ENCODE measurements at places on chromosomes 6 and 20.

GRCh38 chr6:168155193-168155592, 76.2 kb upstream of the FRMD1 start:
- no peak for DNase-seq

DNA sequence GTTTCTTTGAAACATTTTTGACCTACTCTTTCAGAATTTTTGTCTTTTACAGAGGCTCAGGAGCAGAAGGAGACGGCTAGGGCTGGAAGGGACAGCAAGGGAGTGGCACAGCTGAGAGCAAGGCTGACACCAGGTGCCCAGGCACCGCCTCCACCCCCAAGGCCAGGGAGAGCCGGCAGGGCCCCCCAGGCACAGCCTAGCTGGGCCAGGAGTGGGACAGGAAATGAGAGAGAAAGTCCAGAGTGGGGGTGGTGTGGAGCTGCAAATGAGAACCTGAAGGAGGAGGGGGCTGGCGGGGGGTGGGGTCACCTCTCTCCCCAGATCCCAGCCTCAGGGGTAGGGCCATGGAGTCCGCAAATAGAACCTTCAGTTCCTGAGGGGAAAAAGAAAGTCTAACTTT, 236.7 kb downstream of the CDC5L start:
- DNase-seq, result no peak

DNA sequence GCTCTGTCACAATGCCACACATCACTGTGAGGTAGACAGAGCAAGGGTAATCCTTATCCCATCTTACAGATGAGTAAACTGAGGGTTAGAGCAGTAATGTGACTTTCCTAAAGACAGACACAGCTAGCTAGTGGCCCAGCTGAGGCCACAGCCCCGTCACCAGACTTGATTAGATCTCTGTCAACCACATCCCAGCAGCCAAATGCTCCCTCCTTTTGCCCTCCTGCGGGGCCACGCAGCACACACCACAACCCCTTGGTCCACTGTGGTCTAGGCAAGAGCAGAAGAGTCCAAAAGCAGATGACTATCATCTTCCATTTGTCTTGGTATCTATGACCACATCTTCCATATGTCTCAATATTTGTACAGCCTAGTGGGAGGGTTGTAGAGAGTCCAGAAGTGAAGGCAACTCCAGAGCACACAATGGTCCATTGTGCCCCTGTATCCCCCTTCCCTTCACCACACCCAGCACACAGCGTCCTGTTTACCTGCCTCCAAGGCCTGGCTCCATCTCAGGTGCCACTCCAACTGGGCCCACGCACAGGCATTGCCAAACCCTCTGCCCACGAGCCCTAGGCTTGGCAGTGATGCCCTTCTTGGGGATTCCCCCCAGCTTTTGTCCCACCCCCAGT, 47.1 kb upstream of the FOXP4 start:
- no peak for DNase-seq

DNA sequence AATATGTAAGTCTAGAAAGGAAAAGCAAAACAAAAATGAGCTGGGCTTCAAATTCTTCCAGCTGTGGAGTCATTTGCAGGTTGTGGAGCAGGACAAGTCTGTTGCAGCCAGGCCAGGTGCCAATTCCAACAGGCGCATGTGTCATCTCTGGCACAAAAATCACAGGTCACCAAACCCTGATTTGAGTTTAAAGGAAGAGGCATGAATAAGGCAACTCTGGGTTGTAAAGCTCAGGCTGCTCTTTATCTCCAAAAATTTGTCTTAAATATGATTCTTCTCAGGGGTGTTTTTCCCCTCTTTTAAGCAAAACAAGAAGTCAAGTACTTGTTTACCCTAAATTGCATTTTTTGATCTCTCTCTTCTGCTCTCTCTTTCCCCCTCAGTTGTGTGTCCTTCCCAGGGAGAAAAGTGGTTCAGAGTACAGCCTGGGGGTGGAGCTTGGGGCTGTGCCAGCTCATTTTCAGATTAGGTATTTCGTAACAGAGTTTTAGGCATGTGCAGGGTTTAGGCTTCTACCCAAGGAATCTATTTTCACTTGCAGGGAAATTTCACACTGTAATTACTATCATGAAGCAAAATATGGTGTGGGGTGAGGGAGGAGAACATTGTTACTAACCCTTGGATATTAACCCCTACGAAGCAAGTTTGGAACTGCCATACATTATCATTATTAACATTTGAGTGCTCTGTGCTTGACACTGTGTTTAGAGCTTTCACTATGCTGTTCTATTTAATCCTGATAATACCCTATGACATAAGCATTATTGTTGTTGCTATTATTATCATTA, 8.3 kb upstream of the NCOA3 start:
- peak; percentile 82 for DNase-seq

DNA sequence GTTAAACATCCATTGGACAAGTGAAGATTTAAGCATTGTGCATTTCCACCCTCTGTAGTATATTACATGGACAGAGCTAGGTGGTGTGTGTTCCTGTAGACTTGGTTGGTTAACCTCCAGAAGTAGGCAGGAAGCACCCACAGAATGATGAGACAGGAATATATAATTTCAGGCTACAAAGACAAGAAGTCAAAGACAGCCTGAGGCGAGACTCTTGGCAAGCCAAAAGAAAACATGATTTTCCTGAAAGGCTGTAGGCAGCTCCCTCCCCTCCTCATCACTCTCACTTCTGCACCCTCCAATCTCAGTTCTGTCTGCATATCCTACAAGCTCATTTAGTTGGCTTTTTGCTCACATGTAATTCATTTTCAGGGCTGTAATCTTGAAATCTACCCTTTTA, 110.0 kb upstream of the SLC35B3 start:
- no peak for DNase-seq

DNA sequence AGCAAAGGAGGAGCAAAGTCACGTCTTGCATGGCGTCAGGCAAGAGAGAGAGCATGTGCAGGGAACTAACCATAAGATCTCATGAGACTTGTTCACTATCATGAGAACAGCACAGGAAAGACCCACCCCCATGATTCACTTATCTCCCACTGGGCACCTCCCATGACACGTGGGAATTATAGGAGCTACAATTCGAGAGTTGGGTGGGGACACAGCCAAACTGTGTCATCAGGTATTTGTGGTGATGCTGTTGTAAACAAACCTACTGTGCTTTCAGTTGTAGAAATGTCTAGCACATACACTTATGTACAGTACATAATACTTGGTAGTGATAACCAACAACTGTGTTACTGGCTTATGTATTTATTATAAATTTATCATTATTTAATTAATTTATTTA, 128.3 kb downstream of the UTRN start:
- DNase-seq, result no peak

- DNase-seq, result no peak
Observed at GRCh38 chr6:141541581-141542324, 591.0 kb upstream of the GJE1 start.

Data from CD4-positive, alpha-beta T cell treated with Interleukin-17A for 4 hours (primary cell).